ENCODE measurements at places on chromosomes 4 and X.

- no peak for DNase-seq
Observed at GRCh38 chrX:47502316-47503125, 19.5 kb upstream of the ZNF41 start.

DNA sequence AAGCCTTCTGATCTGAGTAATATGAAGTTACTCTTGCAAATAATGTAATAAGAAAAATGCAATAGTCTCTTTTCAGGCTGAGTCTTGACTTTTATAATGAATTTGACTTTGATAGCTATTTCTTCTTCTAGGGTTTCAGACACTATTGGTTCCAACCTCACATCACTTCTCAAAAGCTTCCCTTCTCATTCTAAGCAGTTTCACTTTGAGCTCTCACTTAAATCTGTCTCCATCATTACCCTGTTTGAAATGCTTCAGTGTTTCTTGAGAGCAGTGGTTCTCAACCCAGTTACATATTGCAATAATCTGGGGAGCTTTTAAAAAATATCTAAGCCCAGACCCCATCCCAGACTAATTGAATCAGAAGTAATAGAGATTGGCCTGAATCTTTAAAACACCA, 40.5 kb upstream of the BMP2K start:
- DNase-seq, result no peak

DNA sequence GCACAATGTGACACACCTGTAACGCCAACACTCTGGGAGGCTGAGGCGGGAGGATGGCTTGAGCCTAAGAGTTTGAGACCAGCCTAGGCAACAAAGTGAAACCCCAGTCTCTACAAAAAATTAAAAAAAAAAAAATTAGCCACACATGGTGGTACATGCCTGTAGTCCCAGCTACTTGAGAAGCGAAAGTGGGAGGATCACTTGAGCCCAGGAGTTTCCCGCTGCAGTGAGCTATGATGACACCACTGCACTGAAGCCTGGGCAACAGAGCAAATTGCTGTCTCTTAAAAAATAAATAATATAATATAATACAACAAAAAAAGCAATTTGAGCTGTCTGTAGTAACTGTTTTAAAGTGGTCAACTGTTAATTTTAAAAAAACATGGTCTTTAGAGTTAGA, 13.2 kb downstream of the SPOCK3 start:
- no peak for DNase-seq

- no peak for DNase-seq
Observed at GRCh38 chr4:120202222-120202621, 135.6 kb upstream of the MAD2L1 start.

- DNase-seq, result peak; percentile 50
Observed at GRCh38 chrX:51336584-51336983, 4.0 kb downstream of the NUDT10 start.

GRCh38 chr4:120824946-120825345, 97.6 kb downstream of the PRDM5 start:
- DNase-seq, result no peak

- no peak for DNase-seq
Observed at GRCh38 chr4:179586460-179586859, 2144.2 kb upstream of the AGA start.

- DNase-seq, result no peak
Observed at GRCh38 chr4:30696191-30696590, 24.0 kb upstream of the PCDH7 start.

DNA sequence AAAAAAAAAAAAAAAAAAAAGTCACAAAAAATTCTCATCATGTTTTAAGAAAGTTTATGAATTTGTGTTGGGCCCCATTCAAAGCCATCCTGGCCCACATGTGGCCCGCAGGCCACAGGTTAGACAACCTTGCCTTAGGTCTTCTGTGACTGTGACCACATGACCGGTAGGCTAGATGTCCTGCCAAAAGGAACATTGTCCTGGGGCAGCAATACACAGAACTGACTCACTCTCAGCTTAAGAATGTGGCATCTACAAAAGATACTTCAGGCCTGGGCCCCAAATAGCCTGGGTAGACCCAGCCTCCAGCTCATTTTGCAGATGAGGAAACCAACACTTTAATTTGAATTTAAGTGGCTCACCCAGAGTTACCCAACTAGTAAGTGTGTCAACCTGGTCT, 10.0 kb downstream of the AWAT2 start:
- no peak for DNase-seq

DNA sequence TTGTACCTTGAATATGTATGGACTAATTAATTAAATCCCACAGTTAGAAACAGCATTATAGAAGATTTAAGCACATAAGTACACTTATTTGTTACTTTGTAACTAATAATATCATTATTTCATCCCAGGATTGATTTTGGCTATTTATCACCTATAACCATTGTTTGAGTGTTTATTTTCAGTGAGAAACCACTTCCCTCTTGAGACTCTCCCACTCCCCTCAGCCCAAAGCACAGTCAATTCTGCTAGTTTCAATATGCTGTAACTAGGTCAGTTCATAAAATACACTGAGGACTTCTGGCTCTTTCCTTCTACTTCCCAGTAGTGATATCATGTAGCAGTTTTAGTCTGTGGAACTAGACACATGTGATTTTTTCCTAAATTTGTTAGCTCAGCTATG, 16.3 kb downstream of the OFD1 start:
- no peak for DNase-seq

GRCh38 chrX:27608671-27609070, 18.5 kb downstream of the DCAF8L2 start:
- no peak for DNase-seq

- DNase-seq, result no peak
Observed at GRCh38 chrX:18886005-18886343, 97.9 kb downstream of the PHKA2 start.

DNA sequence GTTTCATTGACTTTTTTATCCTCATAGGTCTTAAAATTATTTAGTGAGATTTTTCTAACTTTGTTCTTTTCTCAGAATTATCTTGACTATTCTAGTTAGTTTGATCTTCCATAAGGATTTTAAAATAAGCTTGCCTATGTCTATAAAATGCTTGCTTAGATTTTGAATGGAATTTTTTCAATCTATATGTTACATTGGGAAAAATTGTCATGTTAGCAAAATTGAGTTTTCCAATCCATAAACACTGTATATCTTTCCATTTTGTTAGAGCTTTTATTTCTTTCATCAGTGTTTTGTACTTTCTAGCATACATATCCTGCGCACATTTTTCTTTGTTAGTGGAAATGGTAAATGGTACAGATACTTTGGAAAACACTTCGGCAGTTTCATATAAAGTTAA, 312.9 kb downstream of the PDHA2 start:
- no peak for DNase-seq

- no peak for DNase-seq
Observed at GRCh38 chrX:1248331-1249061, 20.1 kb upstream of the CSF2RA start.

All from lung microvascular endothelial cell (primary cell).